Stimulated activated CD4-positive, alpha-beta T cell treated with anti-CD3 and anti-CD28 coated beads, Interleukin-4, amount 100 ng/mL, for 4 hours (primary cell): ENCODE measurements at places on chromosomes 4 and X.
A peak's percentile ranks its signal among the peaks of the same experiment; 100 is the strongest.

- no peak for DNase-seq
Observed at GRCh38 chr4:4857809-4858508, 1.5 kb upstream of the MSX1 start.

- no peak for DNase-seq
Observed at GRCh38 chrX:12610079-12610478, 181.1 kb upstream of the PRPS2 start.

GRCh38 chr4:18390655-18391353, 369.2 kb upstream of the LCORL start:
- DNase-seq: no peak

- no peak for DNase-seq
Observed at GRCh38 chr4:78437608-78438088, 113.9 kb upstream of the ANXA3 start.

DNA sequence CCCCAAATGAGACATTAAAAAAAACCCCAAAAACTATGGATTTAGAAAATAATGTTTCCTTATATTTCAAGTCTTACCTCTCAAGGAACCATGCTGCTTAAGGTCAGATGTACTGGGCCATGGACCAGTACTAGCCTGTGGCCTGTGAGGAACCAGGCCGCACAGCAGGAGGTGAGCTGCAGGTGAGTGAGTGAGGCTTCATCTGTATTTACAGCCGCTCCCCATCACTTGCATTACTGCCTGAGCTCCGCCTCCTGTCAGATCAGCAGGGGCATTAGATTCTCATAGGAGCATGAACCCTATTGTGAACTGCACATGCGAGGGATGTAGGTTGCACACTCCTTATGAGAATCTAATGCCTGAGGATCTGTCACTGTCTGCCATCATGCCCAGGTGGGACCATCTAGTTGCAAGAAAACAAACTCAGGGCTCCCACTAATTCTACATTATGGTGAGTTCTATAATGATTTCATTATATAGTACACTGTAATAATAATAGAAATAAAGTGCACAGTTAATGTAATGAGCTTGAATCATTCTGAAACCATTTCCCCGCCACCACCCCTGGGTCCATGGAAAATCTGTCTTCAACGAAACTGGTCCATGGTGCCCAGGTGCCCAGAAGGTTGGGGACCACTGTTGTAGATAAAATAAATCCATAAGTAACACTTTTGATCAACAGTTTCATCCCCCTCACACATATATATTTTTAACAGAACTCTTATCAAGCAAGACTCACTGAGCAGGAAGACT, 105.3 kb upstream of the CBR4 start:
- no peak for DNase-seq

- no peak for DNase-seq
Observed at GRCh38 chr4:12545812-12546211, 938.3 kb downstream of the RAB28 start.

GRCh38 chrX:40552768-40553167, 28.0 kb upstream of the ATP6AP2 start:
- no peak for DNase-seq

- DNase-seq: no peak
Observed at GRCh38 chr4:15327311-15328298, 100.2 kb upstream of the C1QTNF7 start.

DNA sequence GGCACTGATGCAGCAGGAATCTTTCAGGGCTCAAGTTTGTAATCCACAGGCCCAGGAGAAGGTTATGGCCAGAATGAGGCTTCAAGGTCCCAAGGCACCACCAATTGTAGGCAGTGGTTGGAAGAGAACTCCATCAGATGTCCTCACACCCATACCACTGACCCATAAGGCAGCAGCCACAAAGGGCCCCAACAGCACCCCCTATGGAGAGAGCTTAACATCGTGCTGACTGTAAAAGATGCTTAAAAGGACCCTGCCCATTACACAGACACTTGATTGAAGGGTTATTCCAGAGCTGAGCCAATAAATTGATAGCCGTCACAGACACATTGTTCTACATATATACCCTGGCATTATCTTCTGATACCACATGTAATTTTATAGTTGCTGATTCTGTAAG, 113.7 kb downstream of the SOWAHB start:
- DNase-seq: no peak

GRCh38 chrX:71492231-71493065, 40.5 kb upstream of the OGT start:
- peak; percentile 44 for DNase-seq

DNA sequence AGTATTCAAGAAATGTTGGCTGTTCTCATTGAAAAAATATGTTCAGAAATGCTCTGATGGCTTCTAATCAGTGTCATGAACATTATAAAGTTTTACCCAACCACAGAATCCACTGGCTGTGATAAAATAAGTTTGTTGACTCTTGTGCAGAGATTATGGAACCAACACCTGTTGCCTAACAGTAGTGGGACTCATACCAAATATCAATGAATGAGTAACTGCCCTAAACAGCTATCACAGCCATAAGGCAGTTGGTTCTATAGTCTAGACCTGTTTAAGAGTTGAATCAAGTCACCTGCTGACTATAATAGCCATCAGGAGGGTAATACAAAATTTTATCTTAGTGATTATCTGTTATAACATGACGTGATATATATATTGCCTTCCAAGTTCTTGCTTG, 168.3 kb downstream of the ATOH1 start:
- no peak for DNase-seq

GRCh38 chrX:131257367-131257766, 31.7 kb downstream of the IGSF1 start:
- DNase-seq: no peak

GRCh38 chrX:116462822-116463221, at the start of gene CT83:
Gene CT83 (minus strand): TSS chrX:116462976. CDS start chrX:116462856, 120 bp downstream.
- no peak for DNase-seq

- no peak for DNase-seq
Observed at GRCh38 chr4:122831515-122832196, 5.0 kb downstream of the FGF2 start.

DNA sequence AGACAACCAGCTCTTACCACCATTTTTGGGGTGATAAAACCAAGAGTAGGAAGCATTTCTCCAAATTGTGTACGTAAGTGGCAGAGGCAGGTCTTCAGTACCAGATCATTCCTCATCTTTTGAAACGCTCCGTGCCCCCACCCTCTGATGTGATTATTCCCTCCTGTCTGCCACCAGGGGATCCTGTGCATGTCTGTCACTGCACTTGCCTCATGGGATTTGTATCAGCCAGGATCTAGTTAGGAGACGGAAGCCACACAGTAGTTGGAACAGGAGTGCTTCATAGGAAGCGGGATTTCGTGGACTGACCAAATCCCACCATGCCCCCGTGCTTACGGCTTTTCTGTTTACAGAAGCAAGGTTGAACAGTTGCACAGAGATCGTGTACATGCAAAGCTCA, 75.5 kb downstream of the SHROOM2 start:
- DNase-seq: no peak

- DNase-seq: no peak
Observed at GRCh38 chrX:104255465-104255864, 732 bp upstream of the ESX1 start.

DNA sequence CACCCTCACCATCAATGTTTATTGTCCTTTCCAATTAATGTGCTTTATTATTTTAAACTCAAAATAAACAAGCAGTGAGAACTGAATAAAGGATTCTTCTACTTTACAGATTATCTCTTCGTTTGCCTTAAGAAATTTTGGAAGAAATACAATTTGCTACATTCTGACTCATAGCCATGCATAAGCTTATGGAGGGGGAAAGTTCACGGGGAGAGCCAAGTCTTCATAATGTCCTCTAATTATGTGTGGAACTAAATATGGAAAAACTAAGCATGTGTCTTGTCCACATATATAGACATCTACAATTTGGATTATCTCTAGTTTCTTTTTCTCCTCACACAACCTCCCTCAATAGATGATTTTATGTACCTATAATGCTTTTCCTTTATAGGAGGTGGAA, 17.5 kb downstream of the CXCL13 start:
- DNase-seq: no peak

- no peak for DNase-seq
Observed at GRCh38 chr4:128305942-128306341, 18.3 kb upstream of the PGRMC2 start.

DNA sequence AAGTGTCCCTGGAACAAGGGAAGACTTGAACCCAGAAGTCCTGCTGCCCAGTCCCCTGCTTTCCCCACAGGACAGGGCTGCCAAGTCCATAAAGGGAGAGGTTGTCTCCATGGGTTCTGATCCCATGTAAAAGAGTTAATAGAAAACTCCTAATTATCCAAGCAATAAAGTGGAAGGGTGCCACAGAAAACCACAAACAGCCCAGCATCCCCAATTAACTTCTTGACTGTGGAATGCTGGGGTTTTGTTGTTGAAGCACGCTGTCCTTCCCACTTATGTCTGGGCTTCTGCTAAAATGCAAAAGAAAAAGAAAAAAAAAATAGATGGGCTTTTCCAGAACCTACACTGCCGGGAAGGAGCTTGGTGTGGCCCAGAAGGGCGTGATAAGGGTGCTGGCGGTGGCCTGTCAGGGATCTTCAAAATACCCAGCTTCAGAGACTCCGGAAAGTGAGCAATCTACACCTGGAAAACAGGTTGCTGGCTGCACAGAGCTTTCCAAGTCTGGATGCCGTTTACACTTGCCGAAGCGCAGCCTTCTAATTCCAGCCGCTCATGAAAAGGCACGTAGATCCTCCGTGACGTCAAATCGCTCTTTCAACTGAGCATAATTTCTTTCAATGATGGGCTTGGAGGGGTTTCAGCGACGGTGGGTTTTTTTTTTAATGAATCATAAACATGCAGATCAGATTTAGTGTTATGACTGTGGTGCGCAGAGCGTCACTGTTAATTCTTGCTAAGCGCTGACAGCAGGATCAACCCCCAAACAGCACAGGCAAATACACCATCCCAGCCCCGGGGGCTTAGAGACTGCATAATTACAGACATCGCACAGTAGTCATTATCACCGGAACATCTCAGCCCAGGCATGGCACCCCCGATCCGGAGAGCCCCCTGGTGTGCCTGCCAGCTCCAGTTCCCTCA, 197.6 kb downstream of the BCOR start:
- DNase-seq: no peak

GRCh38 chr4:148730082-148730640, 287.9 kb upstream of the NR3C2 start:
- no peak for DNase-seq

DNA sequence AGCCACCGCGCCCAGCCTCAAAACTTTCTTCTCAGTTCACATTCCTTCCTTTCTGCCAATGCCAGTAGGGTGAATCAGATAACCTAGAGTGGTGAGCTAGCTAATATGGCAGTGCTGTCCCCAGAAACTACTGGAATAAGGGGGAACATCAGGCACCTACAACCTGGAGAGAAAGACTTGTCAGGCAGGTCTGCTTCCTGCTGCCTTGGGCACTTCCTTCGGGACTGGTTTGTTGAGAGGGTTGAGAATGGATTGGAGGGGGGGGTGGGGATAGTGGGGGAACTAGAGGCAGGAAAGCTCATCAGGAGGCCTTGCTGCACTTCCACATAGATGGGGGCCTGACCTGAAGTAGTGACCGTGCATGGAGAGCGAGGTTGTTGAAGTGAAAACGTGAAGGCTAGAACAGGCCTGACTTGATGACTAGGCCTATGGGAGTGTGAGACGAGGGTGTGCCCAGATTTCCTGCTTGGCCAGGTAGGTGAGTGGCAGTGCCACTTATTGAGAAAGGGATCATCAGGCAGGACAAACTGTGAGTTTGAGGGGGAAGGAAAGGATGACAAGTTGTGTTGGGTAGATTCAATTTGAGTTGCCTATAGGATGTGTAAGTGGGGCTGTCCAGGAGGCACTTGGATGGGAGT, 33.4 kb downstream of the SLC25A5 start:
- DNase-seq: no peak

DNA sequence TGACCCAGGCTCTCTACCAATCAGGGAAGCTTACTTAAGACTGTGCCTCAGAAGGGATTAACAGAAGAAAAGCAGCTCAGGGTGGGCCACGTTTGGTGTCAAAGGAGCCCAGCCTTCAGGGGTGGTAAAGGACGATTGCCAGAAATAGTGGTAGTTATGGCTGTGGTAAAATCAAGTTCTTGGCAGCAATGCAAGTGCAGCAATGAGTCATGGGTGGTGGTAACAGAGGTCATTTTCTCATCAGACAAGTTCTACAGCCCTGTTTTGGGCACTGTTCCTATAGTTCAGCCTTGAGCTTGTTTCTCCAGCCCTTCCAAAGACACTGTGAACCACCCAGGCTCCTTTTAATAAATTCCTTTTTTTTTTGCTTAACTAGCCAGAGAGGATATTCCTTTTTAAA, 120.3 kb downstream of the EFHC2 start:
- no peak for DNase-seq
